SK-N-SH treated with all-trans-retinoic acid at 6 μM for 48 hours (cell line): ENCODE measurements at places on chromosomes 16 and 17.

- no peak for ATAC-seq
Observed at GRCh38 chr16:67013233-67013822, 15.6 kb upstream of the CBFB start.

DNA sequence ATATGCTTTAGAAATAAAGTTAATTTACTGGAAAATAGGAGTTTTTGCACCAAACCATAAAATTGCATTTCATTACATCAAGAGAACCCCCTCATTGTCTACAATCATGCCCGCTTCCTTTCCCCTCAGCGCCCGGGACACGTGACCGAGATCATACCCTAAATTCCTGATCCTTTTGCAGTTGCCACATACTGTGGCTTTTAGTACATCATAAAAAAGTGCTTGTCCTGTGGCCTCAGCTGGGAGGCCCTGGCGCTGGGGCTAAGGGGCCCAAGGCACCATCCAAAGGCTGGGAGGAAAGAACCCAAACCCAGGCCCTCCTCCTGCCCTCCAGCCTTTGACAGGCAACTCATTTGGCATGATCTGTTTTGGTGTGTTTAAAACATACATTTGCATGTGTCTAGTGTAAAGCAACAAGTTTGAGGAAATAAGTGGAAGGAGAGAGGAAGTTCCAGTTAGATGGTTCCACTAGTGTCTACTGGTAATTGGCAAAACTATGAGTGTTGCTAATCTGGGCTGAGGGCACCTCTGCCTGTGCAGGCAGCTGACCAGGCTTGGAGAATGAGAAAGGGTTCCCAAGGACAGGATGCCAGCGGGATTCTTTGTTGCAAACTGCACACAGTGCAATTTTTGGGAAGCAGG lies 6.0 kb downstream of the CDK5R1 start:
- no peak for ATAC-seq

DNA sequence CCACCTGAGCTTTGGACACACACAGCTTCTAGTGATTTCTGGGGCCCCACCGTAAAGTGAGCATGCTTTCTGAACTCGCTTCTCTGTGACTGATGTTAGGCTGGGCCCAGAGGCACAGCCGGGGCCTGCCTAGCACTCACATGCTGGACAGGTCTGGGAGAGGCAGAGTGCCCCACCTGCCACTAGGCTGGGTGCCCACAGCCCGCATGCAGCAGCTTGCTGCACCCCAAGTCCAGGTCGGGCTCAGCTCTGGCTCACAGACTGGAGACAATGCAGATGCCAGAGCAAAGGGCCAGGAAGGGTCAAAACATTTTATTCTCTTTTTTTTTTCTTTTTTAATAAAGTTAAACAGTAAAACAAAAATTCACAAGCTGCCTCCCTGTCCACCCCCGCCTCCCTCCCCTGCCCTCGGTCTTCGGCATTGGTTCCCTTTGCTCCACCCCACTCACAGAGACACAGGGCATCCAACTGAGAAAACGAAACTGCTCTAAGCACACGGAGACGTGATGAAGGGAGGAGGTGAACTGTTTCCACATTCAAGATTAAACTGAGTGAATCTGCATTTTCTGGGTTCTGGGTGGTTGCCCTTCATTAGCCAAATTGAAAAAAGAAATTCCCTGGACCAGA lies 9.7 kb downstream of the CNP start:
- no peak for ATAC-seq

DNA sequence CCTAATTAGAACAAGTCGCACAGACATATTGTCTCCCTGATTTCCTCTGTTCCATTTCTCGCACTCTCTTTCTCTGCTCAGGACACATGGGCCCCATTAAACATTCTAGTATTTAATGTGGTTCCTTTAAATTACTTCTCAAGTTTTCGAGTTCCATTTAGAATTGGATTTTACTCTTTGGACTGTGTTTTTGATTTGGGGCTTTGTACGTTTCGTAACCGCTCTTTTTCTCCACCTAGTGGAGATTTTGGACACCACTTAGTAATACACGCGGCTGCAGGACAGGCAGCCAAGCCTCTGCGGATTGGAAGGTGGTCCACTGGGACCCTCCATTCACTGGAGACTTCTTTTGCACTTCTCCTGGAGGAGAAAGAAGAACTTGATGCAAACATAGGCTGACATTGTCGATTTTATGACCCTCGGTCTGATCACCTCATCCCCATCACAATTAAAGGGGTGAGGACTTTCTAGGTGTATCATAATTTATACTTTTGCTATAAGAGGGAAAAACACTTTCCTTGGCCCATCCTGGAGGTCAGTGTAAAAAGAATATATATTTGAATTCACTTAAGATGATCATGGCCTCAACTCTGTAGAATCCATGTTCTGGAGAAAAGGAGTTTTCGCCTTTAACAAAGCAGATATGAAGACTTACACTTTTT lies 85.7 kb downstream of the NOG start:
- ATAC-seq: peak; percentile 78

DNA sequence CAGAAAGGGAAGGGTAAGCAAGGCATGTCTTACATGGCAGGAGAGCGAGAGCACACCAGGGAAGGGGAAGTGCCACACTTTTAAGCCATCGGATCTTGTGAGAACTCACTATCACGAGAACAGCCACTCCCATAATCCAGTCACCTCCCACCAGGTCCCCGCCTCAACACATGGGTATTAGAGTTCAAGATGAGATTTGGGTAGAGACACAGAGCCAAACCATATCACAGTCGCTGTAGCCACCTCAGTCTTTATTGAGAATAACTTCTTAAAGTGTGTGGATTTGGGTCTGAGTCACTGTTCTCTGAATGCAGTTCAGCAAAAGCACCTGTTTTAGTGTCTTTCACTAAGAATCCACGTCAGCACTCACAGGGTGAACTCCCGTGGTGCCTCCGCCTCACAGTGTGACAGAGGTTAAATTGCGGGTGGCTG lies 195.2 kb upstream of the CHMP6 start:
- ATAC-seq: no peak

GRCh38 chr17:38875477-38876075 lies 5.7 kb downstream of the LASP1 start:
- no peak for ATAC-seq

DNA sequence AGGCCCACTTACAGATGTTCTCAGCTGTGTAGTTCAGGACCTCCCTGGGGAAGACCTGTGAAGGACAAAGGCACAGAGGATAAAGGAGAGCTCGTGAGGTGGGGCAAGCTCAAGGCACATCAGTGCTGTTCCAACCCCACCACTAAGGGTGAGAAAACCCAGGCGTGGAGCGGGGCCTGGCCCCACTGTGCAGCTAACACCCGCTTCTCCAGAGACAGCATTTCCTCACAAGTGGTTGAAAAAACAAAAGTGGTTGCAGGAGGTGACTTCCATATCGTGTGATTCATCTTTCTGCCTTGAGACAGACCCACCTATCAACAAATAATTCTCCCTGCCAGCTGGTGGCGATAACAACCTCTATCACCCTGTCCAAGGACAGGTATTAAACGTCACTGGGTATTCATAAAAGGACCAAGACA lies 30.0 kb downstream of the SNN start:
- peak; percentile 39; the same call in 1 of the 3 replicates for ATAC-seq

- no peak for ATAC-seq
Observed at GRCh38 chr16:8831871-8832716, 34.5 kb downstream of the PMM2 start.

GRCh38 chr16:87575027-87575804 lies 27.1 kb upstream of the JPH3 start:
- ATAC-seq: no peak

DNA sequence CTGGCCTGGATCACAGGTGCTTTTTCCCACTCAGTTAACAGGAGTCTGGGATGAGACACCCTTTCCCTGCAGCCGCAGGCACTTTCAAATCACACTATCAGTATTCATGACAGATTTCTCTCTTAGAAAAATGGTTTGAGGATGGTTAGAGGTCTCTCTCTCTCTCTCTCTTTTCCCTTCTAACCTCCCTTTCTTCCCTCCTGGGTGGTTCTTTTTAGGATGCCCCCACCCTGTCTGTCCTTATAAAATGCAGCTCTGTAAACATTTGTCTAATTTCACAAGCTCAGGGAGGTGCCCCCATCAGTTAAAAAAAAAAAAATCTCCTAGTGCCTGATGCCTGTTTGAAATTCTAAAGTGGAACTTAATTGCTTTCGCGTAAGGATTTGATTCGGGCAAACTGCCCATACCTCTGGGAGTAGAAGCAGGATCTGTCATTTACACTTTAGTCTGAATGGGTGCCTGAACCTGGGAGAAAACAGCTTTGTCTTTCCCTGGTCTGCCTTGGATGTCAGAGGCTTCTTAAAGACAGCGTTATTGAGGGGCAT lies 158.8 kb downstream of the CCDC182 start:
- no peak for ATAC-seq

GRCh38 chr17:13542636-13543035 lies 59.1 kb downstream of the HS3ST3A1 start:
- ATAC-seq: no peak

- ATAC-seq: no peak
Observed at GRCh38 chr16:80837533-80838147, 33.2 kb upstream of the CDYL2 start.
